ENCODE measurements at places on chromosomes 16 and 17.

DNA sequence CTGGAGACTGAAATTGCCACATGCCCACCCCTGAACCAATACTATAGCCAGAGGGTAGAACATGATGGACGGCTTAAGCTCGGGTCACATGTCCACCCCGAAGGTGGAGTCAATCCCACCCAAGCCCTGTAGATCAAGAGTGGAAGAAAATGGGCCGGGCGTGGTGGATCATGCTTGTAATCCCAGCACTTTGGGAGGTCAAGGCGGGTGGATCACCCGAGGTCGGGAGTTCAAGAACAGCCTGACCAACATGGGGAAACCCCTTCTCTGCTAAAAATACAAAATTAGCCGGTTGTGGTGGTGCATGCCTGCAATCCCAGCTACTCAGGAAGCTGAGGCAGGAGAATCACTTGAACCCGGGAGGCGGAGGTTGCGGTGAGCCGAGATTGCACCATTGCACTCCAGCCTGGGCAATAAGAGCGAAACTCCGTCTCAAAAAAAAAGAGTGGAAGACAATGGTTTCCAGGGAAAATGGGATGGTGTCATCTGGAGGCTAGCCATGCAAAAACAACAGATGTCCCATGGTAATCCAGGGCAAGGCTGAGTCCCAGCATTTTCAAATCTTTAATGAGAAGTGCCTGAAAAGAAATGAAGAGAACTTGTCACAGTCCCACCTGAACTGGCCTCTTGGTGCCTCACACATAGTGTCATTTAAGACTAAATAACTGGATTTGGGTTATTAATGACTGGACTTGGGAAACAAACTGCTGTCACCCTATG is 30.1 kb downstream of the CD300LF start:
- no peak for DNase-seq
- peaks cover 33% of the 10 kb centered on the region for H3K27me3 ChIP-seq
- peaks cover 36% of the 10 kb centered on the region for H3K4me1 ChIP-seq
- no peaks in the 10 kb centered on the region for H3K36me3 ChIP-seq

GRCh38 chr17:32880671-32881453 is 3.9 kb upstream of the MYO1D start:
- H3K27ac ChIP-seq: no peak overlapping the region
- peaks cover 11% of the 10 kb centered on the region for H3K4me1 ChIP-seq
- no peak for DNase-seq
- H3K27me3 ChIP-seq: peaks cover 17% of the 10 kb centered on the region
- H3K36me3 ChIP-seq: no peaks in the 10 kb centered on the region
- no peak overlapping the region for H3K4me3 ChIP-seq

DNA sequence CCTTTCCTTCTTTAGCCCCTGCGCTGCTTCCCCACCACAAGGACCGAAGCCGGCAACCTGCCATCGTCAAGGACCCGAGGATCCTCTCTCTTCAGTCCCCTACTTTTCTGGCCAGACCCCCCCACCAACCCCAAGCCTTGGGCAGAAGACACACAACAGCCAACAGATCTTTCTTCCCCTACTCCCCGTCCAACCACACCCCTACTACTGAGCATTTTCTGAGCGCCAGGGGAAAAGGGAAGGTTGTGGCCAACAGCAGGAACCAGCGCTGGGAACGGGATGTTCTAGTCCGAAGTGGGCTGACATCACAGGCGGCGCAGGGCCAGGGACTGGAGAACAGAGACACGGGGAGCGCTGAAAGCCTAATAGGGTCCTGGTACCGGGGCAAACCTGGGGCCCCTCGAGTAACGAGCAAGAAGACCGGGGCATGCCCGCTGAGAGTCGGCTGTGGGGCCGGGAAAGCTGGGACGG is 528 bp downstream of the PER1 start:
- H3K27me3 ChIP-seq: no peaks in the 10 kb centered on the region
- peak overlapping the region; percentile 74 for H3K4me3 ChIP-seq
- DNase-seq: peak; percentile 75
- H3K36me3 ChIP-seq: peaks cover 42% of the 10 kb centered on the region

- no peaks in the 10 kb centered on the region for H3K36me3 ChIP-seq
- H3K4me3 ChIP-seq: no peak overlapping the region
- no peaks in the 10 kb centered on the region for H3K27me3 ChIP-seq
- no peak overlapping the region for H3K27ac ChIP-seq
- peaks cover 23% of the 10 kb centered on the region for H3K4me1 ChIP-seq
Observed at GRCh38 chr16:17302620-17303019, 168.1 kb downstream of the XYLT1 start.

GRCh38 chr16:77786186-77786847 is 2.0 kb upstream of the VAT1L start:
- H3K27ac ChIP-seq: no peak overlapping the region
- no peak overlapping the region for H3K4me3 ChIP-seq
- no peak for DNase-seq

DNA sequence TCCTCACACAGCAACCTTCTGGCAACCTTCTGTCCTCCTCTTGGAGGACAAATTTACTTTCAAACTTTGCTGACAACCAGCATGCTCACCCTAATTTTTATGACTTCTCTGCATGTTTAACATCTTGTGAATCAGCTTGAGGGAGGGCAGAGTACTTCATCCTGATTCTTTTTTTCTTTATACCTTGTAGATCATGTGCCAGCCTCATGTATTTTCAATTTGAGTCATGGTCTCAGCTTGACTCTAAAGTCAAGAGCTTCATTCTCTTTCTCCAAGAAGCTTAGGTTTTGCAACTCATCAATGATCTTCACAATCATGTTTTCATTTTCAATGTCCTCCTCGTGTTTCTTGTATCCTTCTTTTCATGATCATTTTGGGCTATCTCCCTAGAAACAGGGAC is 3.6 kb upstream of the KRTAP9-7 start:
- H3K36me3 ChIP-seq: no peaks in the 10 kb centered on the region
- H3K4me1 ChIP-seq: no peaks in the 10 kb centered on the region
- H3K27ac ChIP-seq: no peak overlapping the region
- peaks cover 7% of the 10 kb centered on the region for H3K27me3 ChIP-seq
- H3K4me3 ChIP-seq: no peak overlapping the region
- no peak for DNase-seq

GRCh38 chr17:62807812-62808575 is at the start of gene MARCHF10:
TSS of gene MARCHF10 (minus strand) at chr17:62808314. CDS start at chr17:62801735, 6,579 bp downstream.
- H3K27ac ChIP-seq: no peak within 1 kb of the TSS
- peaks cover 25% of the 10 kb centered on the region for H3K27me3 ChIP-seq
- DNase-seq: peak; percentile 37
- peak within 1 kb of the TSS; percentile 13 for H3K4me3 ChIP-seq

DNA sequence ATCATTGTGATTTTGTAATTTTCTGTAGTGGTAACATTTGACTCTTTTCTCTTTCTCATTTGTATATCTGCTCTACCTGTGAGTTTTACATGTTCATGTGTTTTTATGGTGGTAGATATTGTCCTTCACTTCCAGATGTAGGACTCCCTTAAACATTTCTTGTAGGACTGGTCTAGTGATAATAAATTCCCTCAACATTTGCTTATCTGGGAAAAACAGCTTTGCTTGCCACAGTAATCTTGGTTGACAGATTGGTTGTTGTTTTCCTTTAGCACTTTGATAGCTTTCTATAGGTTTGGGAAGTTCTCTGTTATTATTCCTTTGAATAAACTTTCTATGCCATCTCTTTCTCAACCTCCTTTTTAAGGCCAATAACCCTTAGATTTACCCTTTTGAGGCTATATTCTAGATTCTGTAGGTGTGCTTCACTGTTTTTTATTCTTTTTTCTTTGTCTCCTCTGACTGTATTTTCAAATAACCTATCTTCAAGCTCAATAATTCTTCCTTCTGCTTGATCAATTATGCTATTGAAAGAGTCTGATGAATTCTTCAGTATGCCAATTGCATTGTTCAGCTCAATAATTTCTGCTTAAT is 32.1 kb upstream of the GINS3 start:
- H3K36me3 ChIP-seq: no peaks in the 10 kb centered on the region
- no peak overlapping the region for H3K27ac ChIP-seq
- H3K27me3 ChIP-seq: no peaks in the 10 kb centered on the region

DNA sequence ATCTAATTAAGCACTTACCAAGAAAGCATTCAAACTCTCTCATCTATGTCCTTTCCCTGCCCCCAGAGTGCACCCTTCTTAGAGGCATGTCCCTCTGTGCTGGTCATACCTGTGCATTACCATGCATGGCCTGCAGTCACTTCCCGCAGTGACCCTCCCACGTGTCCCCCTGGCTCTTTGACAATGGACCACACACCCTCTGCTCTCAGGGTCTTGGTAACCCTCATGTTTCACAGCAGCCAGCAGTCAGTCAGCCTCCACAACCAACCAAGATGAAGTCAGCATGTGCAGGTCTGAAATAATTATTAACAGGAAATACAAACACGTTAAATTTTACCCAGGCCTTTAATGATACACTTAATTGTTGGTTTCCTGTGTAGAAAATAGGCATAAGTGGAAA is 10.1 kb downstream of the KRT33A start:
- no peaks in the 10 kb centered on the region for H3K36me3 ChIP-seq
- no peak overlapping the region for H3K4me3 ChIP-seq
- no peaks in the 10 kb centered on the region for H3K4me1 ChIP-seq
- DNase-seq: no peak
- H3K27ac ChIP-seq: no peak overlapping the region

DNA sequence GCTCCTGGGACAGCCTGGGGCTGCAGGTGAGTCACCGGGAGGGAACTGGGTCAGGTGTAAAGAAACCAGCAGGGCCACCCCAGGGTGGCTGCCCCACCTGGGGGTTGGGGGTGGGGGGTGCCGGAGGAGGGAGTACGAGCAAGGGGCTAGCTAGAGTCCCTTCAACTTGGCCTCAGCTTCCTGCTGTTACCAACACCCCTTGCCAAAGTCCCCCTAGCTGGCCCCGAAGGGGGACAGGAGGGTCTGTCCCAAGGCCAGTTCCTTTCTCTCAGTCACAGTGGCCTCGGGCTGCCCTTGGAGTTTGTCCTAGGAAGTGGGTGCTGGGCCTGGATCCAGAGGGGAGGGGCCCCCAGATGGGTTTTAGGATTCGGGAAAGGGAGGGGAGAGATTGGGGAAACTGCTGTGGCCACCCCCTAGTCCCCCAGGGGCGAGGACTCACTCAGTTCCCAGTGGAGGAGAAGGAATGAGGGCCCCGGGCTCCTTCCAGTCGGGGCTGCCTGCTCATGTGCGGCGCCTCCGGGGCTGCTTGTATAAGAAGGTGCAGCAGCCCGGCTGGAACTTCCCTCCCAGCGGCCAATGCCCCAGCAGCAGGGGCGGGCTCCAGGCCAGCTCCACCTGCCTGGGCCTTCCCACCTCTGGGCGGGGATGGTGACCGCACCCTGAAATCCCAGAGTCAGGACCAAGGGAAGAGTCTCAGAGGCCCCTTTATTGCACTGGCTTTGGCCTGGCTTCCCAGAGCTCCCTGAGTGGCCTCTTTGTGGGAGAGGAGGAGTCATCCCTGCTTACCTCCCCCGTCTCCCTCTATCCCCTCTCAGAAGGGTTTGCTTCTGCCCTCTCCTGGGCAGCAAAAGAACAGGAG is 7.3 kb downstream of the ARHGAP27 start:
- DNase-seq: no peak
- H3K27me3 ChIP-seq: peaks cover 14% of the 10 kb centered on the region
- H3K4me1 ChIP-seq: peaks cover 12% of the 10 kb centered on the region
- H3K4me3 ChIP-seq: peak overlapping the region; percentile 19
- peak overlapping the region; percentile 62 for H3K27ac ChIP-seq

- no peak overlapping the region for H3K4me3 ChIP-seq
- no peaks in the 10 kb centered on the region for H3K27me3 ChIP-seq
- H3K27ac ChIP-seq: no peak overlapping the region
- no peak for DNase-seq
- no peaks in the 10 kb centered on the region for H3K4me1 ChIP-seq
- H3K36me3 ChIP-seq: peaks cover 10% of the 10 kb centered on the region
Observed at GRCh38 chr17:247767-248166, 66.3 kb upstream of the DOC2B start.

GRCh38 chr16:58634265-58634802 is 4.7 kb upstream of the CNOT1 start:
- DNase-seq: peak; percentile 22
- no peak overlapping the region for H3K27ac ChIP-seq
- no peak overlapping the region for H3K4me3 ChIP-seq
- H3K4me1 ChIP-seq: no peaks in the 10 kb centered on the region
- no peaks in the 10 kb centered on the region for H3K36me3 ChIP-seq
- no peaks in the 10 kb centered on the region for H3K27me3 ChIP-seq

- H3K4me1 ChIP-seq: peaks cover 23% of the 10 kb centered on the region
- peak; percentile 54 for DNase-seq
- H3K27me3 ChIP-seq: peaks cover 27% of the 10 kb centered on the region
- H3K36me3 ChIP-seq: no peaks in the 10 kb centered on the region
- no peak overlapping the region for H3K4me3 ChIP-seq
Observed at GRCh38 chr17:382644-383533, 30.3 kb upstream of the RPH3AL start.

- H3K4me3 ChIP-seq: no peak overlapping the region
- no peak overlapping the region for H3K27ac ChIP-seq
- no peaks in the 10 kb centered on the region for H3K36me3 ChIP-seq
- no peak for DNase-seq
- peaks cover 6% of the 10 kb centered on the region for H3K27me3 ChIP-seq
Observed at GRCh38 chr17:34398990-34399389, 36.0 kb upstream of the CCL1 start.

DNA sequence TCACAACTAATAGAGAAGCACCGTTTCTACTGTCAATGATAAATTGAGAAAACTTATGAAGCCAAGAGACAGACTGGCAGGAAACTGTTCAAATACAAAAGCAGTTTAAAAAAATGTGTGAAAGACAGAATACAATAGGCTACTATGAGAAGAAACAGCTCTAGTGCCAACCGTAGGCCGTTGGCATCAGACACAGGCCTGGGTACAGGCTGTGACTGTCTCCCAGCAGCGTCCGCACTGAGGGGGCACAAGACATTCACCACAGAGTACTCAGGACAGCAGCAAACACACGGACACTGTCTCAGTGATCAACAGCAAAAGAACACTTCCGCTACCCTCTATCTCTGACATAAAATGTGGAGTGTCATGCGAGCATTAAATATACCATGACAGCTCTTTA is 7.8 kb upstream of the C1QBP start:
- no peaks in the 10 kb centered on the region for H3K36me3 ChIP-seq
- H3K27me3 ChIP-seq: no peaks in the 10 kb centered on the region
- no peak overlapping the region for H3K4me3 ChIP-seq
- DNase-seq: no peak

DNA sequence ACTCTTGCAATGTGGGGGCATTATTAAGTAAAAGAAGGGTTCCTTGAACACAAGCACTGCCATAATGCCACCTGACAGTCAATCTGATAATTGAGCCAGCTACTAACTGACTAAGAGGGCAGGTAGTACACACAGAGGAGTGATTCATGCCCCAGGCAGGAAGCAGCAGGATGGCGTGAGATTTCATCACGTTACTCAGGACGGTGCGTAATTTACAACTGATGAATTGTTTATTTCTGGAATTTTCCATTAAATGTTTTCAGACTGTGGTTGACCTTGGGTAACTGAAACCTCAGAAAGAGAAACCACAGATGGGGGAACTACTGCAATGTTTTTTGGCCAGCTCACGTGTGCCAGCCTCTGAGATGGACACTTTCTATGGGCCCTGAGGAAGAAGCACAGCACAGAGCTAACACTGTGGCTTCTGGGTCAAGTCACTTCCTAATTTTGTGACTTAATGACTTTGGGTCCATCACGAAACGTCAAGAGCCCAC is 46.7 kb downstream of the C17orf67 start:
- H3K36me3 ChIP-seq: no peaks in the 10 kb centered on the region
- no peak for DNase-seq
- H3K4me1 ChIP-seq: no peaks in the 10 kb centered on the region
- H3K27me3 ChIP-seq: no peaks in the 10 kb centered on the region

- H3K4me3 ChIP-seq: no peak overlapping the region
- H3K36me3 ChIP-seq: no peaks in the 10 kb centered on the region
- DNase-seq: no peak
- no peaks in the 10 kb centered on the region for H3K27me3 ChIP-seq
- no peak overlapping the region for H3K27ac ChIP-seq
- H3K4me1 ChIP-seq: no peaks in the 10 kb centered on the region
Observed at GRCh38 chr16:56294579-56294978, 103.3 kb downstream of the GNAO1 start.

All from left lung (tissue), 14 donors.